ENCODE measurements at places on chromosomes 3 and 15. TPM values are rescaled to one million over a fixed set of nuclear protein-coding genes. Genes with fewer than 3 reads are reported as not detected.

DNA sequence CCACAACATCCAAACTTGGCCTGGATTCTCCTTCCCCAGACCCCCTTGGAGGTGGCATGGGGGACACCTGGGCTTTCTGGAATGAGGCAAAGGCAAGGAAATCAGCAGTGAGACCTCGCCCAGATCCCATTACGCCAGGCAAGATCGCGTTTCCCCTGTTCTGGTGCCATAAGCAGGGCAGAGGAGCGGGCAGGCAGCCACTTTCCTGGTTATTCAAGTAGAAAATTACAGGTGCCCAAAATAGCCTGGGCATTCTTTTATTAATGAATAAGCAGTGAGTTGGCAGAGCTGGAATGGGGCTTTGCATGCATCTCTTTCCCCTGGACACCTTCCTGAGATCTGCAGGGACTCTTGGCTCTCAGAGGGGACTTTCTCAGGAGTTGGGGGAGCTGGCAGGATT is 31.5 kb upstream of the FAM107A start:
- no peak for DNase-seq

DNA sequence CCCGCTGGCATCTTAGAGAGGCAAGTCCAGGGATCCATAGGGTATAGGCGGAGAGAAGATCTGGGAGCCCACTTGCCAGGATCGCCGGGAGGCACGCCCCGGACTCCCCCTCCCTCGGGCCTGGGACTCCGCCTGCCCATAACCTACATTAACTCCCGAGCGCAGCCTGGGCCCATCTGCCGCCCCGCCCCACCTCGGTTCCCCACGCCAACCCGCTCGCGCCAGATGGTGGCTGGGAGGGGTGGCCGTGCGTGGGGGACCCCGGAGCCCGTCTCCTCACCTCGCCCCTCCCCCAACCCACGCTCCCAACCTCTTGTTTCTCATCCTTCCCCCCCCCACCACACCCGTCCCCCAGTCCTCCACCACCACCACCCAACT is 1.7 kb upstream of the DLL4 start:
- no peak for DNase-seq

DNA sequence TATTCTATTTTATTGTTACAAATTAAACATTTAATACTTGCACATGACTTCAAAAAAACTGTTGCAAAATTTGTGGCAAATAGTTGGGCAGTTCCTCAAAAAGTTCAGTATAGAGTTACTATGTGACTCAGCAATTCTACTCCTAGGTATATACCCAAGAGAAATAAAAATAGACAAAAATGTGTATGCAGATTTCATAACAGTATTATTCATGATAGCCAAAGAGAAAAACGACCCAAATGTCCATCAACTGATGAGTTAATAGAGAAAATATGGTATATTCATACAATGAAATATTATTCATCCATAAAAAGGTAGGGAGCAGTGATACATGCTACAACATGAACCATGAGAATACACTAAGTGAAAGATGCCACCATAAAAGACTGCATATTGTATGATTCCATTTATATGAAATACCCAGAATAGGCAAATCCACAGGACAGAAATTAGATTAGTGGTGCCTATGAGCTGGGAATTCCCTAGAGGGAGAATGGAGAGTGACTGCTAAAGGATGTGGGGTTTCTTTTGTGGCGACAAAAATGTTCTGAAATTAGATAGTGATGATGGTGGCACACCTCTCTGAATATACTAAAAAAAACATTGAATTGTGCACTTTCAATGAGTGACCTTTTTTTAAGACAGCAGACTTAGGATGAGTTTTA is 31.6 kb upstream of the CLASP2 start:
- no peak for DNase-seq

DNA sequence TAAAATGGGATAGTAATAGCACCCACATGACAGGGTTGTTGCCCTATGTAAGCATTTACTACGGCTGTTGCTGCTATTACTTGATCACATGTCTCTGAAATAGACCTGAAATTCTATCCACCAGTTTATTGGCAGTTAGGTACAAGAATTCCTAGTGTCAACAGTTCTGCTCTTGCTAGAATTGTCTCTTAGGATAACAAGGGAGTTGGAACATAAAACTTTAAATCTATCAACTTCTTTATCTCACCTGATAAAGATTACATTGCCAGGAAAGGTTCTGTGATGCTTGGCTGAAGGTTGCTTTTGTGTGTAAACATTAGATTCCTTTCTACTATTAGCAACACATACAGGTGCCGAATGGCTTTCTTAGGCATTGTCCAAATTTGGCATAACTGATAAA is 38.7 kb downstream of the ATP13A4 start:
- no peak for DNase-seq

DNA sequence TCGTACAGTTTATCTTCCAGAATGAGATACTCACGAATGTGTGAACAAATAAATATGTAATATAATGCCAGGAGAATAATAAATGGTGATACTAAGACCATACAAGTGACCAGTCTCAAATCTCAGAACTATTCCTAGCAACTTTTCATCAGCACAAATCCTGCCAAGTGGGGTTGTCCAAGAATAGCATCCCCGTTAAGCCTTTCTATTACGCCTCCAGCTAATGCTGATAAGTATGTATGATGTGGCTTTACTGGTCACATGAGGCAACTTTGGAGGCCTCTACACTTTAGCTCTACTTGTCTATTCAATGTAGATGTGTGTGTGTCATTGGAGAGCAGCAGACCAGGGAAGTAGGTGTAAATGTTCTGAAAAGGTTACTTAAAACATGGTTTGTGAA is 129.5 kb downstream of the KCNMB2 start:
- DNase-seq = no peak

- DNase-seq = no peak
Observed at GRCh38 chr3:14336749-14337598, 65.4 kb upstream of the SLC6A6 start.

ZIC1 gene
- total RNA-seq = not detected

KIF7 gene
- 0.16 TPM for total RNA-seq

ZPLD1 gene
- not detected for total RNA-seq

IFT57 gene
- 9.3 TPM for total RNA-seq

SLC24A5 gene
- not detected for total RNA-seq
